ENCODE measurements at places on chromosomes 6 and 20. TPM values are rescaled to one million over a fixed set of nuclear protein-coding genes. Genes with fewer than 3 reads are reported as not detected.
A peak's percentile ranks its signal among the peaks of the same experiment; 100 is the strongest.

GRCh38 chr6:32244946-32245398, 21.1 kb upstream of the NOTCH4 start:
- H3K36me3 ChIP-seq, result no peaks in the 10 kb centered on the region
- H3K4me3 ChIP-seq, result no peak overlapping the region
- H3K4me1 ChIP-seq, result peaks cover 20% of the 10 kb centered on the region
- DNase-seq, result peak; percentile 74
- no peak overlapping the region for H3K27ac ChIP-seq

GRCh38 chr6:35056952-35057351, 84.2 kb downstream of the TCP11 start:
- H3K4me3 ChIP-seq, result no peak overlapping the region
- no peaks in the 10 kb centered on the region for H3K4me1 ChIP-seq
- peaks cover 2% of the 10 kb centered on the region for H3K36me3 ChIP-seq
- DNase-seq, result no peak

DNA sequence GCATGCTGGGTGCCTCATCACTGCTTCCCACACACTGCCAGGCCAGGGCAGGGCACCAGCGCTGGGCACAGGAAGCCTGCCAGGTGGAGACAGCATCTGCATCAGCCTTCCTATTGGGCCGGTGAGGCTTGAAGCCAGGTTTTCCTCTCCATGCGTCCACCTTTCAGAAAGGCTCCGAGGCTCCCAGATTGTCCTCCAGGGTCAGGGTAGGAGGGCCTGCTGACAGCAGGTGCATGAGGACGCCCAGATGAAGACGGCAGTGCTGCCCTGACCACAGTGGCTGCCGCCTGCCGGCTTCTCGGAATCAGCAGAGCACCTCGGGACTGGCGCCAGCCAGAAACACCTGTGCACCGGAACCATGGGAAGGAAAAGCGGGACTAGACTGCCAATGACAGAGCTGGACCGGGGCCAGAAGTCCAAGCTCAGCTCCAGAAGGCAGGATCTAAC, 170.5 kb upstream of the CST7 start:
- no peak for DNase-seq
- H3K36me3 ChIP-seq, result no peaks in the 10 kb centered on the region
- H3K27me3 ChIP-seq, result peaks cover 21% of the 10 kb centered on the region
- H3K4me1 ChIP-seq, result peaks cover 5% of the 10 kb centered on the region
- H3K4me3 ChIP-seq, result no peak overlapping the region

- H3K4me1 ChIP-seq, result no peaks in the 10 kb centered on the region
- H3K27ac ChIP-seq, result no peak overlapping the region
- no peak for DNase-seq
- peaks cover 22% of the 10 kb centered on the region for H3K27me3 ChIP-seq
- no peak overlapping the region for H3K4me3 ChIP-seq
Observed at GRCh38 chr6:6840831-6841291, 252.3 kb downstream of the LY86 start.

DNA sequence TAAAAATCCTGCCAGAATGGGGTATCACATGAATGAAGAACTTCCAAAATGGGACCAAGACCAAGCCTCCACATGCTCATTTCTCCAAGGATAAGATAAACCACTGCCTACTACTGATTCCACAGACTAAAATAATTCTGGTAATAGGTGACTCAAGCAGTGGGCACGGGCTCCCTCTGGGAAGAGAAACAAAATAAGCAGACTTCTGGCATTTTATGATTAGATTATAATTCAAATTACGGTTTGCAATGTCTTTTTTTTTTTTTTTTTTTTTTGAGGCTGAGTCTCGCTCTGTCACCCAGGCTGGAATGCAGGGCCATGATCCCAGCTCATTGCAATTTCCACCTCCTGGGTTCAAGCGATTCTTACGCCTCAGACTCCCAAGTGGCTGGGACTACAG, 16.0 kb downstream of the UQCC1 start:
- peaks cover 3% of the 10 kb centered on the region for H3K36me3 ChIP-seq
- peaks cover 10% of the 10 kb centered on the region for H3K4me1 ChIP-seq
- no peak overlapping the region for H3K27ac ChIP-seq

- no peak for DNase-seq
- H3K36me3 ChIP-seq, result peaks cover 4% of the 10 kb centered on the region
- no peaks in the 10 kb centered on the region for H3K27me3 ChIP-seq
- H3K4me1 ChIP-seq, result peaks cover 14% of the 10 kb centered on the region
- H3K4me3 ChIP-seq, result no peak overlapping the region
Observed at GRCh38 chr6:43331891-43332290, 23.3 kb upstream of the CRIP3 start.

- no peaks in the 10 kb centered on the region for H3K27me3 ChIP-seq
- no peaks in the 10 kb centered on the region for H3K36me3 ChIP-seq
- no peak overlapping the region for H3K27ac ChIP-seq
- H3K4me1 ChIP-seq, result no peaks in the 10 kb centered on the region
- H3K4me3 ChIP-seq, result no peak overlapping the region
Observed at GRCh38 chr20:24584538-24585356, 115.3 kb downstream of the SYNDIG1 start.

DNA sequence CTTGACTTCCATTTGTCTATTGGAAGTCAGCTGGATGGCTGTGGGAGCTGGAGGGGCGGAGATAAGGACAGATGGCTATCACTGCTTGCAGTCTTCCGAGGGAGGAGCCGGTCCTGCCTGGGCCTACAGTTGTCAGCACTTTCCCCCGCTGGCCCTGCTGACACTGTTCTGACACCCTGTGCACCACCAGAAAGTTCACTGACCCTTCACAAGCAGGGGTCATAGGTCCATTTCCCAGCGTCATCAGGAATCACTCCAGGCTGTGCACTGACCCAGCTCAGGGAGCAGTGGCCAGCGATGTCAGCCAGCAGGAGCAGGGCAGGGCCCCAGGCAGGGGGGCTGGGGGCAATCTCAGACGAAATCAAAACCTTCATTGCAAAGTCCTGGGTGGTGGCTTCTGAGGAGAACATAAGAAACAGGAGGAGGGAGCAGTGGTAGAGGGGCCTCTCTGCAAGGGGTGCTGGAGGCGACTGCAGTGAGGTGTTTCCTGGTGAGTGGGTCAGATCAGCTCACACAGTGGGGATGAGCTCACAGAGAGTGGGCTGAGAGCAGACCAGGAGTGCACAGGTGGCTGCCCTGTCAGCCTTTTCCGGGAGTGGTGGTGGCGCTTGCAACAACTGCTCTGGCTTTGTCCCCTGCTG, 26.5 kb upstream of the PLEKHG1 start:
- no peak overlapping the region for H3K27ac ChIP-seq
- no peak for DNase-seq
- H3K4me1 ChIP-seq, result no peaks in the 10 kb centered on the region
- peaks cover 33% of the 10 kb centered on the region for H3K27me3 ChIP-seq

- no peak for DNase-seq
- no peaks in the 10 kb centered on the region for H3K27me3 ChIP-seq
- no peak overlapping the region for H3K4me3 ChIP-seq
- no peak overlapping the region for H3K27ac ChIP-seq
- peaks cover 19% of the 10 kb centered on the region for H3K4me1 ChIP-seq
- peaks cover 6% of the 10 kb centered on the region for H3K36me3 ChIP-seq
Observed at GRCh38 chr6:34346175-34347119, 46.0 kb downstream of the NUDT3 start.

DNA sequence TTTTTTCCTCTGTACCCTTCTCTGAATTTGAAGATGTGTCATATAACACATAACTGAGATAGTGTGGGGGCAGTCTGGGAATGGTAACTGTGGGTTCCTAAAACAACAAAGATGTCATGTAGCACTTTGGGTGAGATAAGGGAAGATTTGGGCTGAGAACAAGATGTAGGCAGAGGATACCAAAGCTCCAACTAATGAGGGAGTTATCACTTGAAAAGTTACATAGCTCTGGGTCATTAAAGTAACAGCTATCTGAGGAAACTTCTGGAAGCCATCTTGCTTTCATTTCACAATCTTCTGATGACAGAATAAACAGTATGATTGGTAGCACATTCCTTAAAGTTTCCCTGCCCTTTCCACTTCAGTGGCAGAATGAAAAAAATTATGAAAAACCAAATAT, 255.4 kb downstream of the TBX18 start:
- H3K4me3 ChIP-seq, result no peak overlapping the region
- no peaks in the 10 kb centered on the region for H3K36me3 ChIP-seq
- DNase-seq, result no peak
- H3K27ac ChIP-seq, result no peak overlapping the region
- H3K4me1 ChIP-seq, result no peaks in the 10 kb centered on the region
- no peaks in the 10 kb centered on the region for H3K27me3 ChIP-seq

- no peaks in the 10 kb centered on the region for H3K27me3 ChIP-seq
- no peak for DNase-seq
- H3K4me3 ChIP-seq, result peak overlapping the region; percentile 75
- H3K4me1 ChIP-seq, result peaks cover 18% of the 10 kb centered on the region
Observed at GRCh38 chr20:4171538-4172116, 156.3 kb upstream of the RNF24 start.

GRCh38 chr6:135066397-135066796, 11.8 kb upstream of the HBS1L start:
- H3K27me3 ChIP-seq, result no peaks in the 10 kb centered on the region
- no peak overlapping the region for H3K4me3 ChIP-seq
- no peak overlapping the region for H3K27ac ChIP-seq

DNA sequence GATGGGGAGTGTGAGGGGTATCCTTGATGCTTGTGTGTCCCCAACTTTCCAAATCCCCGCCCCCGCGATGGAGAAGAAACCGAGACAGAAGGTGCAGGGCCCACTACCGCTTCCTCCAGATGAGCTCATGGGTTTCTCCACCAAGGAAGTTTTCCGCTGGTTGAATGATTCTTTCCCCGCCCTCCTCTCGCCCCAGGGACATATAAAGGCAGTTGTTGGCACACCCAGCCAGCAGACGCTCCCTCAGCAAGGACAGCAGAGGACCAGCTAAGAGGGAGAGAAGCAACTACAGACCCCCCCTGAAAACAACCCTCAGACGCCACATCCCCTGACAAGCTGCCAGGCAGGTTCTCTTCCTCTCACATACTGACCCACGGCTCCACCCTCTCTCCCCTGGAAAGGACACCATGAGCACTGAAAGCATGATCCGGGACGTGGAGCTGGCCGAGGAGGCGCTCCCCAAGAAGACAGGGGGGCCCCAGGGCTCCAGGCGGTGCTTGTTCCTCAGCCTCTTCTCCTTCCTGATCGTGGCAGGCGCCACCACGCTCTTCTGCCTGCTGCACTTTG, at the start of gene TNF:
Gene TNF, plus strand, starts transcription at position 231 of the 567 bp plus-strand sequence. Its CDS starts 177 bp downstream, at position 408.
- H3K4me3 ChIP-seq, result peak within 1 kb of the TSS; percentile 97
- peaks cover 54% of the 10 kb centered on the region for H3K4me1 ChIP-seq
- H3K36me3 ChIP-seq, result peaks cover 60% of the 10 kb centered on the region
- H3K27ac ChIP-seq, result peak within 1 kb of the TSS; percentile 99
- peaks cover 2% of the 10 kb centered on the region for H3K27me3 ChIP-seq

DNA sequence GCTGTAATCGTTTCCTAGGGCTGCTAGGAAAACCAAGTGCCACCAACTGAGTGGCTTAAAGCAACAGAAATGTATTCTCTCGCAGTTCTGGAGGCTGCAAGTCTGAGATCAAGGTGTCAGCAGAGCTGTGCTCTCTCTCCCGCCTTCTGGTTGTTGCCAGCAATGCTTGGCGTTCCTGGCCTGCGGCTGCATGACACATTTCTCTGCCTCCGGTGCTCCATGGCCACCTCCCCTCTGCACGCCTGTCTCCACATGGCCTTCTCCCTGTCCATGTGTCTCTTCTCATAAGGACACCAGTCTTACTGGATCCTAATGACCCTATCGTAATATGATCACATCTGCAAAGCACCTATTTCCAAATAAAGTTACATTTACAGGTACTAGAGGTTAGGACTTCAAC, 91.7 kb upstream of the AKAP12 start:
- H3K4me3 ChIP-seq, result no peak overlapping the region
- no peak overlapping the region for H3K27ac ChIP-seq
- H3K36me3 ChIP-seq, result no peaks in the 10 kb centered on the region
- H3K4me1 ChIP-seq, result no peaks in the 10 kb centered on the region
- peaks cover 4% of the 10 kb centered on the region for H3K27me3 ChIP-seq

GRCh38 chr6:143802833-143803565, 40.1 kb upstream of the LTV1 start:
- no peak overlapping the region for H3K27ac ChIP-seq
- H3K4me3 ChIP-seq, result no peak overlapping the region
- no peaks in the 10 kb centered on the region for H3K27me3 ChIP-seq

GRCh38 chr20:12535316-12535715, 473.5 kb upstream of the SPTLC3 start:
- no peaks in the 10 kb centered on the region for H3K27me3 ChIP-seq
- no peak overlapping the region for H3K27ac ChIP-seq
- no peak for DNase-seq
- no peak overlapping the region for H3K4me3 ChIP-seq
- no peaks in the 10 kb centered on the region for H3K36me3 ChIP-seq

DNA sequence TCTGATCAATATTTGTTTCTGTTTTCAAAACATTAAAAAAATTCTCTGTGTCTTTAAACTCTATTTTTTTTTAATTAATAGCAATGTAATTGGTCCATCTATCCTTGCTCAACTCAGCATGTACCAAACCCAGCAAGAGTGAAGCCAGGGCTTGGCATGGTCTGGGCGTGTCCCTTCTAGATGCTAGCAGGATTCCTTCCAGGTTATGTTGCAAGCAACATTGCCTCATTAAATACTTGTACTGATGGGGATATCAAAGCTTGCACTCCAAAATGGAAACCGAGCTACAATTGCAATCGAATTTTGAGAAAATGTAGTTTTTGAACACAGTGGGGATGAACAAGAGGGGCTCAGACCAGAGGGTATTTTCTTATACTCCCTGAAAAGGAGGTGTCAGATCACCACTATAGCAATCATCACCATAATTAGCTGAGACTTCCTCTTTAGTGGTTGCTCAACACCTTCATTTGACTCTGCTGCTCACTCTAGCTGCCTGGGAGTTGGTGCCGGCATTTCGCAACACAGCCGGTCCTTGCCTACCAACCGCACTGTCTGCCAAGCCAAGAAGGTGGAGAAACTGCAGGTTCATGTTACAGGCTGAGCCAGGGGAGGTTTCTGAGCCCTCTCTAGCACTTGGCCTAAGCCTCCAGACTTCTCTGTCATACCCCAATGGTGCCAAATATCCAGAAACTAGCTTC, 67.8 kb upstream of the RALGAPA2 start:
- no peak overlapping the region for H3K27ac ChIP-seq
- peaks cover 8% of the 10 kb centered on the region for H3K27me3 ChIP-seq
- no peaks in the 10 kb centered on the region for H3K4me1 ChIP-seq
- H3K36me3 ChIP-seq, result no peaks in the 10 kb centered on the region
- peak; percentile 12 for DNase-seq

Gene WFDC5
- total RNA-seq, result not detected

Gene HLA-DMB
- 1.6 TPM for total RNA-seq

Gene TRIM40
- not detected for total RNA-seq

Gene PSORS1C1
- total RNA-seq, result not detected

Gene ULBP3
- not detected for total RNA-seq

Gene SEC63
- 90.6 TPM for total RNA-seq

Gene LTB
- total RNA-seq, result 161 TPM

Gene SRSF12
- 0.12 TPM for total RNA-seq

Gene TOMM6
- 264 TPM for total RNA-seq

Measured in activated CD4-positive, alpha-beta memory T cell treated with anti-CD3 and anti-CD28 coated beads for 36 hours (primary cell).